Cardiac muscle cell (in vitro differentiated cells and primary cell): ENCODE measurements at places on chromosomes 16 and 17.

- H3K36me3 ChIP-seq: no peaks in the 10 kb centered on the region
- H3K4me1 ChIP-seq: peaks cover 4% of the 10 kb centered on the region
- H3K4me3 ChIP-seq: no peak overlapping the region
Measured at GRCh38 chr16:72500545-72500944, 328.6 kb upstream of the PMFBP1 start.

- H3K27ac ChIP-seq: no peak overlapping the region
- no peaks in the 10 kb centered on the region for H3K36me3 ChIP-seq
- no peaks in the 10 kb centered on the region for H3K27me3 ChIP-seq
Measured at GRCh38 chr16:2928796-2929195, 17.1 kb downstream of the FLYWCH1 start.

- H3K27me3 ChIP-seq: no peaks in the 10 kb centered on the region
- H3K36me3 ChIP-seq: no peaks in the 10 kb centered on the region
- H3K27ac ChIP-seq: peak overlapping the region; percentile 53
- peaks cover 41% of the 10 kb centered on the region for H3K4me1 ChIP-seq
- H3K4me3 ChIP-seq: no peak overlapping the region
Measured at GRCh38 chr17:66711881-66712321, 123.0 kb upstream of the CACNG5 start.

DNA sequence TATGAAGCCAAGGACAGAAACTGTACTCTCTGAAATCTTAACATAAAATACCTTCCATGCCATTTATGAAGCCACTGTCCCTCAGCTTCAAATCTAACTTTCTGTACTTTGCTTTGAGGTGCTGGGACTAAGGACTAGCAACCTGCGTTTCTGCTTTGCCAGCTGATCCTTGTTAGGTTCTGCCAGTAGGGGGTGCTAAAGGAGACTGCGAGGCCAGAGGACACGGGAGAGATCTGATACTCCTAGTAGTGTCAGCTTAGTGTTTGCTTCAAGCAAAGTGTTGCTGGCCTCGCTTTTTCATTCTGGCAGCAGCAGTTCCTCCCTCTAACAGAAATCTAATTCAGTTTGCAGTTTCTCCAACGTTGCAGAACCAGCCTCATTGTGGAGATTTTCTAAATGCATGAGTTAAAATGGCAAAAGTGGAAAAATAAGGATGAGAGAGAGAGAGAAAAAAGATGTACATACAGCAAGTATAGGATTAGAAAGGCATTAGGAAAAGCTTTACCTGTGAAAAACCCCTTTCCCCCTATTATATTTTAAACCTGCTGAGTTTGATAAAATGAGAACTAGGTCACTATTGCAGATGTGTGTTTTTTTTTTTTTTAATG is 297.5 kb downstream of the CA10 start:
- H3K27me3 ChIP-seq: peaks cover 3% of the 10 kb centered on the region
- H3K36me3 ChIP-seq: no peaks in the 10 kb centered on the region
- DNase-seq: peak; percentile 9

DNA sequence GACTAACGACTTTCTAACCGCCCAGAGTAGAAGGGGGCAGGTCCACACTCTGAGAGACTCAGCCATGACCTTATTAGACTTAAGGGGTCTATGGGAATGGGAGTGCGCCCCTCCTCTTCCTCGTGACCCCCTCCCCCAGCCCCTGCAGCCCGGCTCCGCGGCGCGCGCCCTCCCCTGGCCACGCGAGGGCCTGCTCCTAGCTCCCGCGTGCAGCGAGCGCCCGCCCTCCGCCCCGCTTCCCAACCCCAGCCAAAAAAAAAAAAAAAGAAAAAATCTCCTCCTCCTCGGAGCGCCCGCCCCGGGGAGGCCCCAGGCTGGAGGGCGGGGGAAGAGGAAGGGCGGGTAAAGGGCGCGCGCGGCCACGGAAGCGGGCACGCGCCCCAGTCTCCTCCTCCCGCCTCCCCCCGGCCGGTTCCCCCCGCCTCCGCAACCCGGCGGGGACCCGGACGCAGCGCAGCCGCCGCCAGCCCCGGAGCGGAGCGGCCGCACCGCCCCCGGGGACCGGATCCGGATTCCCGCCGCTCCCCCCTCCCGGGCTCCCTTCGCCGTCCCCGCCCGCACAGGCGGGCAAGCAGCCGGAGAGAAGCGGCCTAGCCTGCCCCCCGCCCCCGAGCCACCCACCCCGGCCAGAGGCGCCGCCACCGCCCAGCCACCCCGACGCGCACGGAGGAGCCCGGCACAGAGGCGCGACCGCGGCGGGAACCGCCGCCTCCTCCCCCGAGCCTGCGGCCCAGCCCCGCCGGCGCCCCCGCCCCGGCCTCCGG is 949 bp downstream of the UBTF start:
- H3K27ac ChIP-seq: peak overlapping the region; percentile 98
- H3K4me1 ChIP-seq: peaks cover 16% of the 10 kb centered on the region
- H3K27me3 ChIP-seq: no peaks in the 10 kb centered on the region

- no peak overlapping the region for H3K27ac ChIP-seq
- H3K4me3 ChIP-seq: no peak overlapping the region
- DNase-seq: no peak
- no peaks in the 10 kb centered on the region for H3K36me3 ChIP-seq
Measured at GRCh38 chr16:48201515-48202201, 42.4 kb upstream of the LONP2 start.
